SIG-M5 (cell line): ENCODE measurements at places on chromosomes 1 and 21.

DNA sequence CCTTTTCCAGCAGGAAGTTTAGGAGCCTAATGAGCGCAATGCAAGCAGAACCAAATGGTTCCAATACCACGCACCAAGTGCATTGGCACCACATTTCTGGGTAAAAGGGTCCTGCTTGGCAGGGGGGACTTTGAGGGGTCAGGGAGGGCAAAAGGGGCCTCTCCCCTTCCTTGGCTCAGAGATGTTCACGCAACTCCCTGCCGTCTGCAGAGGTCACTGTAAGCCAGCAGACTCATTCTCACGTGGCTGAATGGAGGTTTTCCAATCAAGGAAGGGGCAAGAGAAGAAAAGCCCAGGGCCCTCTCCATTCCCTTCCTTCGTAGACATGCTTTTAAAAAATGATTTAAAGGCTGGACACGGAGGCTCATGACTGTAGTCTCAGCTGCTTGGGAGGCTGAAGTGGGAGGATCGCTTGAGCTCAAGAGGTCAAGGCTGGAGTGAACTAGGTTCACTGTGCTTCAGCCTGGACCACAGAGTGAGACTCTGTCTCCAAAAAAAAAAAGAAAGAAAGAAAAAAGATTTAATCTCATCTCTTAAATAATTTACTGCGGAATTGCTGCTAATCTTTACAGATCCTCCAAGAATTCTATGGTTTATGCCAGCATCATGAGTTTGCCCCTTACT lies 80.3 kb downstream of the RUNX3 start:
- DNase-seq: no peak

DNA sequence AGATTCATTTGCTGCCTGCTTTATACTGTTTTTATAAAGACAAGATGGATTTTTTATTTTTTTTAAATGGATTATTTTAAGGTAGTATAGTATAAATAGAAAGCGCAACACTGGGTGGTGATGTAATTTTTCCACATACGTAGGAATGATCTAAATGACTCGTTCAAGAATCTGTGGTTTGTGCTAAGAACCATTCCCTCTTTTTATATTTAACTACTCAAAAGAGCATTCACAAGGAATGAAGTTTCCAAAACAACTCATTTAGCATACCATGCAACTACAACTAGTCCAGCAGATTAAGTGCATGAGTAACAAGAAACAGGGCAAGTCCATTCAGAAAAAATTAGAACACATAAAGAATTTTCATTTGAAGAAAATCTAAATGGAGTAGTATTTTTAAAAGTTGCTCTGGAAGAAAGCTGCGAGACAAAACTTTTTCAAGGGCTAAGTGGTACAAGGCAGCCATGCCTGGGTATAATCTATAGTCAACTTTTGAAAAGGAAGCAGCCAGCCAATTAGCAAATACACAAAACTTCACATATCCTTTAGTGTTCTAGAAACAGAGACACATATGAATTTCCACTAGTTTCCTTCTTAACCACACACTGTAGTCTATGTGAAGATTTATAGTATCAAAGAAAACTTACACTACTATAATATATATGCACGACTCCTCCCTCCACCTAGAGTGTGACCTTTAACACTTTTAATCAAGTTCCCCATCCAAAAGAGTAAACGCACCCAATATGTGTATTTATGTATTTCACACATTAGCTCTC lies 23.4 kb downstream of the GTF2B start:
- DNase-seq: no peak

DNA sequence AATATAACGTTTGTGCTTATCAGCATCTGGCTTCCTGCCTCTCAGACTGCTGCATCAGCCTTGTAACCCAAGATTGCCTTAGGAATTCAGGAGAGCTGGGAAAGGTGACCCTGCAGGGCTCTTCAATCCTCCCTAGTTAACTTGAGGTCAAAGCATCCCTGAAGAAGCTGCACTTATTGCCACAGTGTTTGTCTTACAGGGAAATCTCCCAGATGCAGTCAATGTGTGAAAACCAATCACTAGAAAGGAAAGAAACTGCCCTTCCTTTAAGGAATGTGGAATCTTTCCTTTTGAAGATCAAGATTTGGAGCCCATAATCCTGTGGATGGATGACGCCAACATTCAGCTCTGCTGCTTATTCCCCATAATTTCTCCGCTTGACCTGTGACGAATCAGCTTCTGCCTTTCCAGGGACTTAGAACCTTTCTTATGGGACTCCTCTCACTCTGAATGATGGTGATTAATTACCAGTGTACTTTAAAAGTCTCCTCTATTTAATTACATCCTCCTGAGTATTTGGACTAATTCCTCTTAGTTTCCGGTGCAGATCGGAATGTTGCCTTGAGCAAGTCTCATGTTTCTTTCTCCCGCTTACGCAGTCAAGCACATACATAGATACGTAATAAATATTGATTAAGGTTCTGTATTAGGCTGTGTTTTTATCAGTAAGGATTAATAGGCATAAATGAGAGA lies 14.4 kb downstream of the ADAMTS5 start:
- DNase-seq: no peak

DNA sequence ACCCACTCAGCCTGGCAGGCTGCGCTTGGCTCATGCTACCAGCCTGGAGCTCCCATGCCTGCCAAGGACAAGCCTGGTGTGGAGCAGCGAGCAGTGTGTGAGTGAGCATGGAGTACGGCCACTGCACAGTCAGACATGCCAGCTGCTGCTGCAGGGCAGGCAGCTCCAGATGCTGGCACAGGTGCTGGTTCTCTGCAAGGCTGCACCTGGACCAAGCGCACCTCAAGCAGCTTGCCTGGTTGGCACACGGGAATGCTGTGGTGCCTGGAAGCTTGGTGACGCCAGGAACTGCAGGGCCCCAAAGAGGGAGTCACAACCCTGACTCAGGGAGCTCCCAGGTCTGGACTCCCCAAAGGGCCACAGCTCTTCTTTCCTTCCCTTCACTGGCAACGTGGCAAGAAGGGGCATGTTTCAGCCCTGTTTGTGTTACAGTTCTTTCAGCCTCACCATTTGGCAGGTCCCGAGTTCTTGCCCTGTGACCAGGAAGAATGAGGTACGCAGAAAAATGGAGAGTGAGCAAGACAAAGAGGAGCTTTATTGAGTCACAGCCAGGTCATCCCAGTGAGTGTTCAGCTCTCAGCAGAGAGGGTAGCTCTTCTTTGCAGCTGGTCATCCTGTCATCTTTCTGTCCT lies 26.1 kb downstream of the ACOT7 start:
- DNase-seq: no peak

GRCh38 chr21:45404730-45405270 lies at the start of gene COL18A1:
TSS of gene COL18A1 (plus strand) at chr21:45405165. CDS start at chr21:45405231, 66 bp downstream.
- no peak for DNase-seq

DNA sequence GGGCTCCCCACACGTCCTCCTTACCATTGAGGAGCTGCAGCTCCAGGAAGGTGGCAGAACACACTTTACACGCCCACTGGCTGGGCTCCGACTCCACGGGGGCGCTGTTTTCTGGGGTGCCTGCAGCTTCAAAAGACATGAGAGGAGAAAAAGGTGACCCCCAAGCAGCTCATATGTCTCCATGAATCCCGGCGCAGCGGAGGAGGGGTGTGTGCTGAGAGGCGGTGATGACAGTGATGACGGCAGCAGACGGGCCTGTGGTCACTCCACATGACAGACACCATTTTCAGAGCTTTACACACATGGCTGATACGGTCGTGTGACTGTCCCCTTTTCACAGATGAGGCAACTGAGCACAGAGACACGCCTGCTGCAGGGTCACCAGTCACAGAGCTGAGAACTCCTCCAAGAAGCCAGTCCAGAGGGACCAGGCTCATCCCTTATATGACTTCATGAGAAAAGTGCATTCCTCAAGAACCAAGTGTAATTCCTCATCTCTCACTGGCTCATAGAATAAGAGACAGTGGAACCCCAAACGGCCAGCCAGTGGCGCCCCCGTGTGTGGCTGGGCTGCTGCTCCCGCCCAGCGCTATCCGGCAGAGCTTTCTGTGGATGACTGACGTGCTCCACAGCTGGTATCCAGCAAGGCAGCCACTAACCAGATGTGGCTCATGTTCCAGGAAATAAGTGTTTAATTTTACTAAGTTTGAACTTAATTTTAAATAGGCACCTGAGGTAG lies 31.9 kb downstream of the PRDM15 start:
- no peak for DNase-seq

GRCh38 chr1:40588586-40588985 lies 57.1 kb downstream of the ZNF684 start:
- DNase-seq: no peak
